ENCODE measurements at places on chromosomes 3 and 15.

GRCh38 chr15:60964527-60964926 lies 264.6 kb downstream of the RORA start:
- no peak for DNase-seq

DNA sequence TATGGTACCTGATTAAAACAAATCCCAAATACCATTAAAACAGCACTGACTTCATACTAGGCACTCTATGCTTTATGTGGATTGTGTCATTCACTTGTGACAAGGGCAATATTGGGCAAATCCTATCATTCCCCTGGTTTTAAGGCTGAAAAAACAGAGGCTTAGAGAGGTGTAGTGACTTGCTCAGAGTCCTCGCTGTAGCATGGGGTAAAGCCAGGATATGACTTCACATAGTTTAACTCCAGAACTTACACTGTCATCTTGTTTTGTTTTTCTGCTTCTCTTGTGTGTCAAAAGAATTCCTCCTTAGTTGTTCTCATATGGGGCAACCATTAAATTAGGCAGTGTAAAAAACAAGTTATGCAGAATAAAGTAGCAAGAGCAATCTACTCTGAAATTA lies 40.3 kb upstream of the ICE2 start:
- DNase-seq: no peak

- no peak for DNase-seq
These were observed 798.8 kb downstream of the OTOL1 start for GRCh38 chr3:162295323-162295983.

GRCh38 chr3:109683746-109684145 lies 346.4 kb upstream of the DPPA4 start:
- DNase-seq: no peak

GRCh38 chr15:57862761-57863160 lies 156.2 kb downstream of the POLR2M start:
- no peak for DNase-seq

- no peak for DNase-seq
These were observed 791.9 kb upstream of the ROBO1 start for GRCh38 chr3:80559701-80560100.

GRCh38 chr3:20837676-20838302 lies 651.8 kb upstream of the SGO1 start:
- no peak for DNase-seq

- DNase-seq: no peak
These were observed 102.6 kb upstream of the ROPN1 start for GRCh38 chr3:124094496-124094895.

GRCh38 chr3:63922491-63923199 lies 10.5 kb upstream of the SCAANT1 start:
- DNase-seq: no peak

DNA sequence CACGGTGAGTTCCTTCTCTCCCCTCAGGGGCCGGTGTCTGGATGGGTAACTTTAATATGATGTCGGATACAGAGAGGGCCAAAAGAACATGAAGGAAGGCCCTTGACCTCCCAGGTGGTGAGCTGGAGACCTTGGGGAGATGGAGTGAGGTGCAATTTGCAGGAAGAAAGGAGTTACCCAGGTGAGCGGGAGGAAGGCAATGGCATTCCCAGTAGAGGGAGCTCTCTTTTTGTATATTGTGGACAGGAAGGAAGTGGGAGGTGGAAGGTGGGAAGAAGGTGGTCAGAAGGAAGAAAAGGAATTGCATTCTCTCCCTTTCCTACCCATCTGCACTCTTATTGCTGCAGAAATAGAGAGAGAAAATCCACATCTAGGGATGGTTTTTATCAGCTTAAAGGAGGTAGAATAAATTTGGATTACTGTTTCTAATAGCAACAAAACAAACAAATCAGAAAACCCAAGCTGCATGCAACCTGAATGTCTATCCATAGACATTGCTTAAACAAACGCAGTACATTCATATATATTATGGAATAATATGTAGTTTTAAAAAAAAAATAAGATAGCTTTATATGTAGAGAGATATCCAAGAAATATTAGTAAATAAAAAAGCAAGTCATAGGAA lies 169.0 kb upstream of the TSC22D2 start:
- DNase-seq: peak; percentile 12

DNA sequence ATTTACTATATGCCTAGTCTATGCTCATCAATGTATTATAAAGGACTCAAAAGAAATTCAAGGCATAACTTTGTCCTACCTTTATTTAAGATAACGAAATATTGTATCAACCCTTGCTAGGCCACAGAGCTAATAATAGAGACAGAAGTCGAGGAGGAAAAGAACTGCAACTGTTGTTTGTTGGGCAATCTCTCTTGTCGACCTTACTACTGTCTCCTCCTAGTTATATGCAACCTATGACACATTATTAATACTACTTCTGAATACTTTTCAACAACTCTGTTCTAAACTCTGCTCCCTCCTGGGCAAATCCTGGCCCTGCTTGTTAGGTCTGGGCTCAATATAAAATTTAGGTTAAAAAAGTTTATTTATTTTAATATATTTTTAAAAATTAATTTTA lies 24.6 kb downstream of the SPPL2A start:
- no peak for DNase-seq

DNA sequence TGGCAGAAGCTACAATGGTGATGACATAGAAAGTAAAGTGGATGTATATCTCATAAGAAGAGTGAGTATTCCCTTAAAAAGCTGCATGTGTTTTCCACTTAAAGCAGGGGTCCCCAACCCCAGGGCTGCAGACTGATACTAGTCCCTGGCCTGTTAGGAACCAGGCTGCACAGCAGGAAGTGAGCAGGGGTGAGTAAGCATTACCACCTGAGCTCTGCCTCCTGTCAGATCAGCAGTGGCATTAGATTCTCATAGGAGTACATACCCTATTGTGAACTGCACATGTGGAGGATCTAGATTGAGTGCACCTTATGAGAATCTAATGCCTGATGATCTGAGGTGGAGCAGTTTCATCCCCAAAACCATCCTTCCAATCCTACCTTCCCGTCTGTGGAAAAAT lies 126.1 kb upstream of the CMC1 start:
- no peak for DNase-seq

DNA sequence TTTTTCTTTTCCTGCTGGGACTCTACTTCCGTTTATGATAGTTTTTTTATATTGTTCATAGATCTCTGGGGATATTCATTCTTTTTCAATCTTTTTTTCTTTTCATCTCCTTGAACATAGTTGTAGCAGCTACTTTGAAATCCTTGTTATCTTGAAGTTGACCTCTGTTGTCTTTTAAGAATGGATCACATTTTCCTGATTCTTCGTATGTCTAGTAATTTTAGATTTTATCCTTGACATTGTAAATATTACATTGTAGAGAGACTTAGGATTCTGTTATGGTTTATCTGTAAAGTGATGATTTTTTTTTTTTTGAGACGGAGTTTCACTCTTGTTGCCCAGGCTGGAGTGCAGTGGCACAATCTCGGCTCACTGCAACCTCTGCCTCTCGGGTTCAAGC lies 20.5 kb downstream of the MKRN2 start:
- no peak for DNase-seq

GRCh38 chr15:90035840-90036230 lies 34.7 kb downstream of the ZNF710 start:
- no peak for DNase-seq

All from NCI-H187 treated with DMSO at 0.1 percent for 48 hours (cell line).